Activated CD4-positive, alpha-beta memory T cell treated with anti-CD3 and anti-CD28 coated beads for 36 hours (primary cell): ENCODE measurements at places on chromosomes 3 and 15. TPM values are rescaled to one million over a fixed set of nuclear protein-coding genes. Genes with fewer than 3 reads are reported as not detected.

CAPN3 gene
- 2.7 TPM for total RNA-seq

PRSS50 gene
- not detected for total RNA-seq

CASR gene
- 0.19 TPM for total RNA-seq

RTP4 gene
- total RNA-seq, result 1.7 TPM

DTX3L gene
- 40.8 TPM for total RNA-seq

CHRM5 gene
- total RNA-seq, result not detected

RHCG gene
- total RNA-seq, result not detected

GOLGA8J gene
- total RNA-seq, result not detected

ACP3 gene
- not detected for total RNA-seq

GOLGA8M gene
- not detected for total RNA-seq

CAND2 gene
- 1.2 TPM for total RNA-seq

CHDH gene
- 0.59 TPM for total RNA-seq

ATP13A5 gene
- not detected for total RNA-seq

ZBTB47 gene
- 1.0 TPM for total RNA-seq

POC1A gene
- total RNA-seq, result 30.5 TPM

CCDC39 gene
- not detected for total RNA-seq

ILDR1 gene
- 0.41 TPM for total RNA-seq

SAXO2 gene
- total RNA-seq, result not detected

RASA2 gene
- total RNA-seq, result 35.0 TPM

SLC9A9 gene
- total RNA-seq, result 1.3 TPM

SCN5A gene
- total RNA-seq, result 0.34 TPM

CEP19 gene
- total RNA-seq, result 6.5 TPM

PEX5L gene
- total RNA-seq, result not detected
